ENCODE measurements at places on chromosomes 4 and X.

GRCh38 chr4:151389311-151389710 is 19.7 kb upstream of the FHIP1A start:
- DNase-seq: no peak

GRCh38 chr4:85979276-85979675 is 380.6 kb downstream of the MAPK10 start:
- no peak for DNase-seq

DNA sequence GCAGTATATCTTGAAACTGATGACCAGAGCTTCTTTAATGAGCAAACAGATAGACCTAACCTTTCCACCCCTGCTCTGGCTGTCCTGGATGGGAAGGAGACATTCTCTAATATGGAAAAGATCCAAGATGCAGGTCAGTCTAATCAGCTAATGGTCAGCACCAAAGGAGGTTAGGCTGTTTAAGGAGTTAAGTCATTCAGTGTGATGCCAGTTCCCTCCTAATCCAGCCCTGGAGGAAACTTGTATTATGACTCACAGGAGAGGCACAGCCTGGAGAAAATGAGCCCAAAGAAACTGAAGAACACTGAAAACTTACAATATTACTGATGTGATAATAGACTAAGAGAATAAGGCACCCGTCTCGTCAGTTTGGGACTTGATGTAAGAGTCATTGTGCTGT is 323.0 kb downstream of the HNRNPD start:
- DNase-seq: no peak

GRCh38 chr4:25926462-25926861 is 12.4 kb downstream of the SMIM20 start:
- no peak for DNase-seq

DNA sequence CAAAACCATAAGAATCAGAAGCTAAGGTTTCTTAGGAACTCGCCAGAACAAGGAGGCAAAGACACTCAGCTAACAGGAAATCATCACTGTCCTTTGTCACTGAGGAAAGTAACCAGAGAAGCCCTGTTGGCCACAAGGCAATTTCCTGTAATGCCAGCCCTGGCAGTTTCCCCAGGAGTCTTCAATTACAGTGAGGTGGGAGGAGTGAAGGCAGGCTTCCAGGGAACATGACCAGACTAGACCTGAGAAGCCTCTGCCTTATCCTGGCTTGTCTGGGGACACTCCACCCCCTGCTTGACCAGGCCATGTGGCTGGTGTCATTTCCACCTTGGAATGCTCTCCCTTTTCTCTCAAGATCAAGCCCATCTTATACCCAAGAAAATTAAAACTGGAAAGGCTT is 125.3 kb downstream of the COL4A6 start:
- DNase-seq: peak; percentile 91

DNA sequence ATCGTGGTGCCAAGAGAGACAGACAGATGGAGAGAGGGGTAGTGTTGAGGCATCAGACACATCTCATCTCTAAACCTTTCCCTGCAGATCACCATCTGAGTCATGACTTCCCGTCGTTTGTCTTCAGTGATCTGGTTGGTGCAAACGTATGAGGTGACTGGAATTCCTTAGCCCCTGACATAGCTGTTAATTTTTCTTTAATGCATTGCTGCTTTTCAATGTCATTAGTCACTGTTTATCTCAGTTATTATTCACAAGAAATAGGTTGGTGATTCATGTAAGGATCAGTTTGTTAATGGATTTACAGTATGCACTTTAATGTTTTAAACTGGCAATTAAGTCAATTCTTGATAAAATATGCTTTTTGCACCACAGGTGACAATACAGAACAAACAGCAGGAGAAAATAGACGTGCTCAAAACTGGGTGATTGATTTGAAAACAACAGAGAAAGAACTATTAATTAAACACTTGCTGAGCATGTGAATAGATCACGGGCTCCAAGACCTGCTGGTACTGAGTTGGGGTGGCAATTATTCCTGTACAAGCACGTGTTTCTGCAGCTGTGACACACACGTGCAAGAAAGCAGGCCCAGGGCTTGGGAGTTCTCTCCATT is 1.3 kb upstream of the TMEM154 start:
- DNase-seq: no peak

DNA sequence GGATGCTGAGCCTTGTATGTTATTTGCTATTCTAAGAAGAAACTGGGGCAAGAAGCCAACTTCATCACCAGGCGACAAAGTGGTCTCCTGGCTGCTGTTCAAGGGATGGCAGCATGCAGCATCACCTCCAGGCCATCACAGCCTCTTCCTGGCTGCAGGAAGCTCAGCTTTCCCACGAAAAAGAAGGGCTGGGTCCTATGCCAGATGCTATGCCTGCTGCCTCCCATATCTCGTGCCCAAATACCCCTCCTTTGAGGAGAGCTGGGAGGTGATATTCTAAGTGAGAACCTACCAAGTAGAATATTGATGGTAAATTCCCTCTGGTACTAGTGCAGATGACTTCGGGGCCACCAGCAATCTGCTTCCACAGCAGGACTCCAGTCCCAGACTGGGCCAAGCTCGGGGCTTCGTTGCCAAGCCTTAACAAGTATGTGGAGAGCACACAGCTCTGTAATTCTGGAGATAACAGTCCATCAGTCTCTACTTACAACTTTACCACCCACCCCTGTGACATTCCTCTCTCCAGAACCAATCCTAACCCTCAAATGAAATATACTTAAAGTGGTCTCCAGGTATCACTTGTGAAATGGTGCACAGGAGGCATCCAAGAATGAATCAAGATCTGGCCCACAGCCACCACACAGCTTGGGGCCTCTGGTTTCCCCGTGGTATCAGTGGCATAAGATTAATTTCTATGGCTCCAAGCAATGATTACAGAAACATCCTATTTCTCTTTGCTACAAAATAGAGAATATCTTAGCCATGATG is 149.3 kb downstream of the PALLD start:
- DNase-seq: no peak

GRCh38 chr4:39667706-39668105 is 29.0 kb upstream of the SMIM14 start:
- DNase-seq: no peak

DNA sequence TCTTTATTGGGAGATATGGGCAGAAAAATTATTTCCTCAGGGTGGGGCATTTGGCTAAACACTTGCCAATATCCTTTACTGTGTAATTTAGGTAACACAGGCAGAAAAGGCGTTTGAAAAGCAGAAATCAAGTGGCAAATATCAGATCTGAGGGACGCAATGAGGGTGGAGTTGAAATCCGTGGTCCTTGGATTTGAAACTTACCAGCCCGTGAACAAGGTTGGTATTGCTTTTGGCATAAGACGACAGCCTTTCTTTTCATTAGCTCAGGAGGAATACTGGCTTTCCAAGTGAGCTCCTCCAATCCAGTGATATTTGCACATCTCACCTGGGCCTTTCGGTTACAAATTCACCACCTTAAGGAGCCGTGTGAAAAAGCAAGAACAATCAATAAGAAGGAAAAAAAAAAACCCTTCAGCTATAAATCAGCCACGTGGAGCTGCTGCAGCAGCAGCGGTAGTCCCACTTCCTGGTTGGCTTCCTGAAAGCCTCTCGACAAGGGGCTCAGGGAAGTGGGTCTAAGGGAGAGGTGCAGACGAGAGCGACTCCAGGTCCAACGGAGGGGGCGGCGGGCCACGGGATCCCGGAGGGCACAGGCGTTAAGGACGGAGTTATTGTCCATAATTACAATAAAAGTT is 734 bp upstream of the GALNT7 start:
- DNase-seq: no peak

DNA sequence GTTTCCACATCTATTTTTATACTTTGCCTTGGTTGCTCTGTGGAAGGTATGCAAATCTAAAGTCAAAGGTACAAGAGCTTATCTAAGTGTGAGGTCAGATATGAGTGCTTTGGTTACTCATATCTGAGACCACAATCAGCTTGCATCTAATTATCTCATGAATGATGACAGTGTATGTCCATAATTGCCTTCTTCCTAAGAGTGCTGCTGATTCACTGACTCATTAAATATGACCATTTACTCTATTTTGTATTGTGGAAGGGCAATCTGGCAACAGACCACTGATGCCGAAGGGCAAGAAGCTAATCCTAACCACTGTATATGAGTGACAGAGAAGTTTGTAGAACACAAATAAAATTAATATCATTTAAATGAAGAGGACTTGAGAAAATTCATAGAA is 1190.2 kb upstream of the AGA start:
- no peak for DNase-seq

DNA sequence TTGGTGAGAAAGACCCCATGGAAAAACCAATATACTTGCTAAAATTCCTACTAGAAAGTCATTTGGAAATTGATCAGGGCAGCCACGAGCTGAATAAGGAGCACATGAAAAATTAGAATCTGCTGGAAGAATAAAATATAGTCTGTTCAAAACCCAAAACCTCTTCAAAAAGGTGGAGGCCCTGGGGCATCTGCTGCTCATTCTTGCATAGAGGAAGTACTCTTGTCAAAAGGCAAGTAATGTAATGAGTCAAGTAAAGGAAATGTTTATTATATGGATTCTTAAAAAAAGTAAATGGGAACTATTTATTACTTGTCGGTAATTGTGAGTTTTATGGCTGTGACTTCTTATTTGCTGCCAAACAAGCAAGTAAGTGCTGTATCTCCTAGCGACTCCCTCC is 109.5 kb downstream of the GK start:
- no peak for DNase-seq
